ENCODE measurements at places on chromosomes 4 and X. TPM values are rescaled to one million over a fixed set of nuclear protein-coding genes. Genes with fewer than 3 reads are reported as not detected.

- DNase-seq, result no peak
These were observed 287.0 kb upstream of the NOCT start for GRCh38 chr4:138728566-138728965.

ASB11 gene
- total RNA-seq, result 0.74 TPM

CT45A1 gene
- total RNA-seq, result not detected

DNA sequence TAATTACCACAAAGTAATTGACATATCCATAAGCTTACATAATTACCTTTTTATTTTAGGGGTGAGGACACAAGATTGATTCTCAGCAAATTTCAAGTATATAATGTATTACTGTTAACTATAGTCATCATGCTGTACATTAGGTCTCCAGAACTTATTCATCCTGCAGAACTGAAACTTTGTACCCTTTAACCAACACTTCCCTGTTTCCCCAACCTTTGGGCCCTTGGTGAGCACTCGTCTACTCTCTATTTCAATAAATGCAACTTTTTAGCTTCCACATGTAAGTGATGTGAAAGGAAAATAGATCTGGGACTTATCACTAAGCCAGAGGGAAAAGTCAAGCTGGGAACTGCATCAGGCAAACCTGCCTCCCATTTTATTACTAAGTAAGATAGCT lies 33.6 kb upstream of the CCNG2 start:
- DNase-seq, result no peak

SRPX2 gene
- 27.1 TPM for total RNA-seq

DNA sequence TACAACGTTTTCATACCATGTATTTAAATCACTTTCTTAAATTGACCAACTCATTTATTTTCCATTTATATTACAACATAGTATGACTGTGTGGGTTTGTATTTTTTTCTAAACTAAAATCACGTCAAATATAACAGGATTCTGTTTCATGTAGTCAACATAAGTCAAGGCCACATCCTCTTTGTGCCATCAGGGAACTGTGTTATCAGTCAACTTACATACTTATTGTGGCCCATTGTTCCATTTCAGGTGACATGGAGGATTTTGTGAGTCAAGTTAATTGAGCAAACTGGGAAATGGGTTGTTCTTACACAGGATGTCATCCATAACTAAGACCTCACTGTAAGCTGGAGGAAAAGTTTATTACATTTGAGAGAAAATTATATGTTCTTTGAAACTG lies 35.9 kb downstream of the STK26 start:
- DNase-seq, result no peak

DNA sequence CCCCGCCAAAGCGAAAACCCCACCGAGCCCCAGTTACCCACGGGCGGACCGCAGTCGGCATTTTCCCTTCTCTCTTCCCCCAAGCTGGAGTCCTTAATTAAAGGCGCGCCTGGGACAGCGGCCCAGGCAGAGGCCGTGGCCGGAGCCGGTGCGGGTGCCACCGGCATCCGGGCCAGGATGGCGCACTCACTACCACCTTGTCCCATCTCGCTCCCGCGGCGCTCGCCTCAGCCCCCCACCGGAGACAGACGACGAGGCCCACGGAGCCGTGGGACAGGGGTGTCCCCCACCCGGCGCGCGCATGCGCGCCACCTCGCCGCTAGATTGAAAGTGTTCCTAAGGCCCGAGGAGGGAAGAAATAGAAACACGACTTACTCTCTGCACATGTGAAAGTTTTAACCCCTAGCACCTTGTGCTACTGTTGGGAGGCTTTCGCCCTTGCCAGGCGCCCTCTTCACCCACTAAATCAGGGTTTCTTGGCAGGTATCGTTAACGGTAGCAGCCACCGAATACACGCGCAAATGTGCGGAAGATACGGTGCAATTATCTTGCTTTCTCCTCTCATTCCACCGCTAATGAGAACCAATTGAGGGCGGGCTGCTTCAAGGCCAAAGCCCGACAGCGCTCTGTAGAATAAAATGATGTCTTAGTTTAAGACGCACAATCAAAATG lies 64.3 kb upstream of the CCDC160 start:
- no peak for DNase-seq

MAGEA4 gene
- not detected for total RNA-seq

GRCh38 chr4:2783790-2784189 lies 9.1 kb upstream of the SH3BP2 start:
- DNase-seq, result no peak

- no peak for DNase-seq
These were observed 6.2 kb downstream of the PRR32 start for GRCh38 chrX:126825566-126826193.

GRCh38 chr4:119543187-119543586 lies 85.4 kb downstream of the PDE5A start:
- DNase-seq, result no peak

DNA sequence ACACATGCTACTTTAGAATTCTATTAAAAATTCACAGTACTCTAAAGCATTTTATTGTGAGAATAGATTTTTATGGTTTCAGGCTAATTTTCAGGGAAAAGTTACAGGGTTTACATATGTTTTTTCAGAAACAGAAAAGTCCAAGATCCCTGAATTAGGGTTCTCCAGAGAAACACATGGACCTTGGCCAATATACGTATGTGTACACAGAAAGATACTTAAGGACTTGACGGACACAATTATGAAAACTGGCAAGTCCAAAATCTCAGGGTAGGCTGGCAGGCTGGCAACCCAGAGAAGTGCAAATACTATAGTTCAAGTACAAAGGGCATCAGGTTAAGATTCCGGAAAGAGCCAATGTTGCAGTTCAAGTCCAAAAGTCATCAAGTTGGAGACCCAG lies 1897.8 kb upstream of the PCDH10 start:
- no peak for DNase-seq

CLIC2 gene
- total RNA-seq, result 13.6 TPM

GRCh38 chrX:52262195-52262546 lies 77.5 kb downstream of the MAGED4 start:
- no peak for DNase-seq

TMEM154 gene
- total RNA-seq, result 17.2 TPM

PPP2R2C gene
- total RNA-seq, result 3.0 TPM

DNA sequence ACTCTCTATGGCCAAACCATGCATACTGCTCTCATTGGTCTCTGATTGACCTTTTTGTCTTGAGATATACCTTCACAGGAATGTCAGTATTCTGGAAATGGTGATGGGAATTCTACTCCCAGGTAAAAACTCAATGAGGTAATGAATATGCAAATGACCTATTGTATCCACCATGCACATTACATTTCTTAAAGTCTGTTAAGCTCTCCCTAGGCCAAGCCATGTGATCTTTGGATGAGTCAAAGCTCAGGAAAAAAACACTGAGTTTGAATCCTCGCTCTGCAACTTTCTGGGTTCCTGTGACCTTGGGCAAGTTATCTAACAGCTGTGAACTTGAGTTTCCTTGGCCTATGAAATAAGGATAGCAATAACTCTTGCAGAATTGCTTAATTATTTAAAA lies 175.4 kb downstream of the PPP1R2C start:
- no peak for DNase-seq

GRCh38 chrX:142233400-142233799 lies 28.3 kb upstream of the MAGEC2 start:
- no peak for DNase-seq

DNA sequence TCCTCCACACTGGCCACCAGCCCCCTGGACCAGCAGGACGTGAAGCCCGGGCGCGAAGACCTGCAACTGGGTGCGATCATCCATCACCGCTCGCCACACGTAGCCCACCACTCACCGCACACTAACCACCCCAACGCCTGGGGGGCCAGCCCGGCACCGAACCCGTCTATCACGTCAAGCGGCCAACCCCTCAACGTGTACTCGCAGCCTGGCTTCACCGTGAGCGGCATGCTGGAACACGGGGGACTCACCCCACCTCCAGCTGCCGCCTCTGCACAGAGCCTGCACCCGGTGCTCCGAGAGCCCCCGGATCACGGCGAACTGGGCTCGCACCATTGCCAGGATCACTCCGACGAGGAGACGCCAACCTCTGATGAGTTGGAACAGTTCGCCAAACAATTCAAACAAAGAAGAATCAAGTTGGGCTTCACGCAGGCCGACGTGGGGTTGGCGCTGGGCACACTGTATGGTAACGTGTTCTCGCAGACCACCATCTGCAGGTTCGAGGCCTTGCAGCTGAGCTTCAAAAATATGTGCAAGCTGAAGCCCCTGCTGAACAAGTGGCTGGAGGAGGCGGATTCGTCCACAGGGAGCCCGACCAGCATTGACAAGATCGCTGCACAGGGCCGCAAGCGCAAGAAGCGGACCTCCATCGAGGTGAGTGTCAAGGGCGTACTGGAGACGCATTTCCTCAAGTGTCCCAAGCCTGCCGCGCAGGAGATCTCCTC lies 600 bp downstream of the POU3F4 start:
- no peak for DNase-seq

GRCh38 chrX:150879855-150880807 lies 18.3 kb downstream of the CD99L2 start:
- DNase-seq, result no peak

DNA sequence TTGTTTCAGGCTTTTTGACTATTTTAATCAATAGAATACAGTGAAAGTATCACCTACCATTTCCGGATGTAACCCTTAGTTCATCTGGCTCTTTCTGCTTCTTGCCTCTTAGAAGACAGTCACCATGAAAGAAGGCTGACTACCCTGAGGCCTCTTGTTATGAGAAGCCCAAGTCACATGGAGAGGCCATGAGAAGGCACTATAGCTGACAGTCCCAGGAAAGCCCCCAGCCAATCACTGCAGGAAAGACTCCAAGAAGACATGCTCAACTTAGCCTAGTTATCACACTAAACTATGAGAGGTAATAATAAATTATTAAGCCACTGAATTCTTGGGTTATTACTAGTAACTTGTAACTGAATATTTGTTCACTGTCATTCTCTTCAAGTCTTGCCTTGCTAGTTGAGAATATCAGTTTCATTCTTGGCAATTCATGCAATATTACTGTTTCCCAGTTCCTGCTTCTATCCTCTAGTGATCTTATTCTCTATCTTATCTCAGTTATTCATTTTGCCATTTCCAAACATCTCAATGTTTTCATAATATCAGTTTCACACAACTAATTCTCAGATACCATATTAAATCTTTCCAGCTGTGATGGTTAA lies 57.1 kb upstream of the GUCY1A1 start:
- no peak for DNase-seq

DNA sequence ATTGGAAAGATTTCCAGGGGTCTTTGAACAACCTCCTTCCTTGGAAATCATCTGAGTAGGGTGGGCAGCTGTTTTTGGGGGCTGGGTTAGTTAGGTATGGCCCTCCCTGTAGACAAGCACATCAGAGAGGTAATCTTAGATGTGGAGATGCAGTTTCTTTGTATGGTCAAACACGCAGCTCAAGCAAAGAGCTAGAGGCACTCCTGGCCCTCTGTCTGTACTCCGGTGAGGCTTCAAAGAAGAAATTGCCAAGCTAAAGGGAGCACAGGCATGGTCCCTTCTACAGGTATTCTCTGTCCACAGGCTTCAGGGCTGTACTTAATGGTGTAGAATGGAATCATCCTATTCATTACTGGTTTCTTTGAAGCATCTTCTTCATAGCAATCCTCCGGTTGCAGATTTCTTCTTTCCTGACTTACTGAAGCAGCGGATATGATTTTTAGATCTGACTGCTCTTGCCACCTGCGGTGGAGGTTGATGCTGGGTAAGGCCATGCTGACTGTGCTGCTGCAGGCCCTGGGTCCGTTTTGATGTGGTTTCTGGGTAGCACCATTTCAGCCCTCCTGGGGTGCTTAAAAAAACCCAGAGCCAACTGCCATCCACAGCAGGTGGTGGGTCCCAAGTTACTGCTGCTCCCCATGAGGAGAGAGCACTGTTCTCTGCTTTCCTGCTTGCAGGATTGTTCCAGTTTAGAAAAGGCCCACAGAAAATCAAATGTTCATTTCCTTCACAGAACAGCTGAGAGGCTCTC lies 318.9 kb upstream of the GATB start:
- DNase-seq, result no peak

FGFBP2 gene
- 0.74 TPM for total RNA-seq

ADAMTS3 gene
- 6.3 TPM for total RNA-seq

GRCh38 chr4:86393749-86394148 lies 33.9 kb upstream of the MAPK10 start:
- no peak for DNase-seq

DNA sequence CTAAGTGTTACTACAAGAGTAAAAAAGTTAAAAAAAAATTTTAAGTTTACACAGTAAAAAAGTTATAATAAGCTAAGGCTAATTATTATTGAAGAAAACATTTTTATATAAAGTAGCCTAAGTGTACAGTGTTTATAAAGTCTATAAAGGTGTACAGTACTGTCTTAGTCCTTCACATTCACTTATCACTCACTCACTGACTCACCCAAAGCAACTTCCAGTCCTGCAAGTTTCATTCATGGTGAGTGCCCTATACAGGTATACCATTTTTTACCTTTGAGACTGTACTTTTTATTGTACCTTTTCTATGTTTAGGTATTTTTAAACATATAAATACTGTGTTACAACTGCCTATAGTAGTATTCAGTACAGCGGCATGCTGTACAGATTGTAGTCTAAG lies 74.2 kb downstream of the TMEM165 start:
- DNase-seq, result no peak

- DNase-seq, result no peak
These were observed 31.7 kb downstream of the USP9X start for GRCh38 chrX:41116948-41117347.

AFF2 gene
- 7.0 TPM for total RNA-seq

KCND1 gene
- 2.4 TPM for total RNA-seq

DNA sequence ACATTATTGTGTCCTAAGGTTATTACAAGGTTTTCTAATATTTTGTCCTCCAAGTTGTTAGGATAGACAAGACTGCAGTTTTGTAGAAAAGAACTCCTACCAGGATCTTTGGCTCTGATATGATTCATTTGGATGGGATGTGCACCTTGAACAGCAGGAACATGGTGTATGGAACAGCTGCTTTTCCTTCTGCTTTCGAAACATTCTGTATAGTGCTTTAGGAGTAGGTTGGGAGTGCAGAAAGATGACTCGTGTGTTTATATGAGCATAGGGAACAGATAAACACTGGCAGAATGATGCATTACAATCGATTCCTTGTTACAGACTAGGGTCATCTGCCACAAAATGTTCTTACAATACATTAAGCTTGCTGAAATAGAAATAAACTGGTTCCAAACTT lies 790.1 kb downstream of the DMD start:
- no peak for DNase-seq

GRCh38 chr4:86653237-86653865 lies 59.2 kb downstream of the PTPN13 start:
- DNase-seq, result no peak

APELA gene
- not detected for total RNA-seq

DNA sequence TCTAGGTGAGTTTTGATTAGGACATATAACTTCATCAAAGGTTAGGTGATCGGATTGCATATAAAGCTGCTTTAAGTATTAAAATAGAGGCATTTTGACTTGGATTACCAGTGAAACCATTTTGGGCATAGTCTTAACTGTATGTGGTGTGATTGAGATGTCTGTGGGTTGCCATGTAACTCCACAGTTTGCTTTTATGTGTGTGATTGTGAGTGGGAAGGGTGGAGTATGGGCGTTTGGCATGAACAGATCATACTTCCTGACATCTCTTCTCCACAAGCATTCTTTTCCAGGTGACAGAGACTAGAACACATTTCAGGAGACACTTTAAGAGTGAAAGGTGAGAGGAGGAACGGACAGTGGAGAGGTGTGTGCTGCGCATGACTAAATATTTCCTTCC lies 136.1 kb downstream of the CEP135 start:
- no peak for DNase-seq

CENPVL1 gene
- not detected for total RNA-seq

Data from urinary bladder (tissue), 4 donors.